ENCODE measurements at places on chromosomes 2 and 18.

DNA sequence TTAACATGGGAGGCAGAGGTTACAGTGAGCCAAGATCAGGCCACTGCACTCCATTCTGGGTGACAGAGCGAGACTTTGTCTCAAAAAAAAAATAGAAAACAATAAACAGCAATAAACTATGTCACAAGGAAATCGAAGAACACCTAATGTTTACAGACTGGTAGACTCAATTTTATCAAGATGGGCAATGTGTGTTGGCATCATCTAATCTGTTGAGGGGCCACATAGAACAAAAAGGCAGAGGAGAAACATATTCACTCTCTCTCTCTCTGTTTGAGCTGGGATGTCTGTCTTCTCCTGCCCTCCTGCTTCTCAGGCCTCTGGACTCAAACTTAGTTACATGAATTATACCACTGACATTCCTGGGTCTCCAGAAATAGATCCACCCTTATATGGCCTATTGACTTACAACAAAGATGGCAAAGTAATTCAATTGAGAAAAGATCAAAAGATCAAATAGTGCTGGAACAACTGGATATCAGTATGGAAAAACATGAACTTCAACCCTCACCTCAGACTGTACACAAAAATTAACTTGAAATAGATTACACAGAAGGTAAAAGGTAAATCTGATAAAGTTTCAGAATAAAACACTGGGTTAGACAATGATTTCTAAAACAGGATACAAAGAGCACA lies 703.8 kb upstream of the CRIM1 start:
- DNase-seq = no peak

- no peak for DNase-seq
These were observed 14.7 kb upstream of the ERCC3 start for GRCh38 chr2:127308586-127309138.

DNA sequence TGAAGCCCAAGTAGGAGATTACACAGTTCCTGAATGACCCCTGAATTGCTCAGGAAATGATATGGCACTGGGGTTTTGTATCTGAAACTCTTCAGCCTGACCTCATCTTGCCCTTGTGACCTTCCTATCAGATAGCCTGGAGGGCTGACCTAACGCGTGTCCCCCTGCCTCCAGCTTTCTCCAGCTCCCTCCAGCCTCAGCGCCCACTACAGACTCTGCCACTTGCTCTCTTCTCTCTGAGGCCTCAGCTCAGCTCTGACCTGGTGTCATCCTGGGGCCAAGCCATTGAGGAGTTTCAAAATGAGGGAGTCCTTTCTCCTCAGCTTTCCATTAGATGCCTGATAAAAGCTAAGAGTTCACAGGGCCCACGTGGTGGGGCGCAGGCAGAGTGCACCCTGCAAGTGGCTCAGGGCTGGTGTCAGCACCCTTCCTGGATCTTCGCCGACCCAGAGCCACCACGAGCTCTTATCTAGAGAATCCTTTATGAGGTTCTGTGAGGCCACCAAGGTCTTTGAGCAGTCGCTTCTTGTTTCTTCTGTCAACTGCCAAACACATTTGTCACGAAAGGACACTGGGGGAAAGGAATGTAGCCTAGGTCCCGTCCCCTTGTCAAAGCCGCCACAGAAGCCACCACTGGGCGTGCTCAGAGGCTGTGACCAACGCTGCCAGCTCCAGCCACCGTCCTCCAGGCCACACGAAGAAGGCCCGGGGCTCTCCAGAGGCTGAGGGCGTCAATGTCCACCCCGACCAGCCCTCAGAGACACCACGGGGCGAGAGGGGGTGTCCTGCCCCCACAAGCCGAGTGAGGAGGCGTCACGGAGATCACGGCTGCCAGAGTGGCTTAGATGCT lies 131.3 kb upstream of the GPC1 start:
- DNase-seq = no peak

GRCh38 chr2:161381546-161381945 lies 34.6 kb upstream of the TBR1 start:
- DNase-seq = no peak

GRCh38 chr2:227163485-227163997 lies 464 bp downstream of the COL4A4 start:
- DNase-seq = no peak

DNA sequence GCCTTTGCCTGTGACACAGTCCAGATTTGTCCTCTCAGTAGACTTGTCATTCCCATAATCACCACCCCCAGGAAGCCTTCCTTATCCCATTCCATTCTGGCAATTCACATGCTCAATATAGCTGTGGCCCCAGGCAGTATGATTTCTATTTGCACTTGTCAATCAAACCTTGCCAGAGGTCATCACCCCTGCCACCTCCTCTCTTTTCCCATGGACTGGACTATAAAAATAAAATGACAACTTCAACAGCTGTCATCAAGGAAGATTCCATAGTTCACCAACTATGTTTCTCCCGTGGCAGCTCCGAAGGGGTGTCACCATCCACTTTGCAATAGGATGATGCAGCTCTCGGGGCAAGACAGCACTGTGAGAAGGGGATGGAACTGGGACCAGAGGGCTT lies 255.7 kb downstream of the CELF4 start:
- no peak for DNase-seq

- DNase-seq = no peak
These were observed 1226.1 kb upstream of the NRXN1 start for GRCh38 chr2:52258038-52258437.

GRCh38 chr2:68734688-68735525 lies at the start of gene ARHGAP25:
Gene ARHGAP25 (plus strand): TSS chr2:68734811. CDS start chr2:68735200, 389 bp downstream.
- no peak for DNase-seq

DNA sequence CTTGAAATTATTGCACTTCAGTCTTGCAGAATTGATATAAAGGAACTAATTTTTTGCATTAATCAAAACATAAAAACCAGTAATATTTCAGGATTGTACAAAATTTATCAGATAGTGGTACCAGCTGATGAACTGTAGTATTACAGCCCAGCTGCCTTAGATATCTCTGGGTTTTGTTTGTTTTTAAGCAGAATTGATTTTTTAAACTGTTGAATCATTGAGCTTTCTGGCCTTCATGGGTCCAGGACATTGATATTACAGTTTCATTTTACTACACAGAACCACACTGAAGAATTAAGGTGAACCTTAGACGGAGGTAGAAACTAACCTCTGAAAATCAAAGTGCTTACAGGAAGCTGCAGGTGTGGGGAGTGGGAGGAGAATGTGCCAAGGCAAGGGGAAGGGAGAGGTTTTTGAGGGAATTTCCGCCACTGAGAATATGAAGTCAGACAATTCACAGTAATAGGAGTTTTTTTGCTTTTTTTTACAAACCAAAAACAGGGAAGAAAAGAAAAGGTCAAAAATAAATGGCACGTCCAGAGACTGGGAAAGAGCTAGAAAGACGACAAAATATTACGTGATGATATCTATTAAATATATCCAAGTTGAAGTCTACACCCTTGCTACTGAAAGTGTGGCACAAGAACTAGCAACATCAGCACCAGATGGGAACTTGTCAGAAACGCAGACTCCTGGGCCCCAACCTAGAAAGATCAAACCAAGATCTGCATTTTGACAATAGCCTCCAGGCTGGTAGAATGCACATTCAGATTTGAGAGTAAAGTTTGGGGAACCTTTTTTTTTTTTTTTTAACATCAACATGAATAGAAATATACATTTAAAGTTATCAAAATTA lies 40.8 kb upstream of the SPAG16 start:
- no peak for DNase-seq

- DNase-seq = peak; percentile 7
These were observed 761.6 kb downstream of the DSC3 start for GRCh38 chr18:30280861-30281470.

GRCh38 chr18:28651298-28651697 lies 474.4 kb upstream of the CDH2 start:
- DNase-seq = no peak

- DNase-seq = no peak
These were observed 12.6 kb downstream of the EIF2AK3 start for GRCh38 chr2:88614497-88615157.

DNA sequence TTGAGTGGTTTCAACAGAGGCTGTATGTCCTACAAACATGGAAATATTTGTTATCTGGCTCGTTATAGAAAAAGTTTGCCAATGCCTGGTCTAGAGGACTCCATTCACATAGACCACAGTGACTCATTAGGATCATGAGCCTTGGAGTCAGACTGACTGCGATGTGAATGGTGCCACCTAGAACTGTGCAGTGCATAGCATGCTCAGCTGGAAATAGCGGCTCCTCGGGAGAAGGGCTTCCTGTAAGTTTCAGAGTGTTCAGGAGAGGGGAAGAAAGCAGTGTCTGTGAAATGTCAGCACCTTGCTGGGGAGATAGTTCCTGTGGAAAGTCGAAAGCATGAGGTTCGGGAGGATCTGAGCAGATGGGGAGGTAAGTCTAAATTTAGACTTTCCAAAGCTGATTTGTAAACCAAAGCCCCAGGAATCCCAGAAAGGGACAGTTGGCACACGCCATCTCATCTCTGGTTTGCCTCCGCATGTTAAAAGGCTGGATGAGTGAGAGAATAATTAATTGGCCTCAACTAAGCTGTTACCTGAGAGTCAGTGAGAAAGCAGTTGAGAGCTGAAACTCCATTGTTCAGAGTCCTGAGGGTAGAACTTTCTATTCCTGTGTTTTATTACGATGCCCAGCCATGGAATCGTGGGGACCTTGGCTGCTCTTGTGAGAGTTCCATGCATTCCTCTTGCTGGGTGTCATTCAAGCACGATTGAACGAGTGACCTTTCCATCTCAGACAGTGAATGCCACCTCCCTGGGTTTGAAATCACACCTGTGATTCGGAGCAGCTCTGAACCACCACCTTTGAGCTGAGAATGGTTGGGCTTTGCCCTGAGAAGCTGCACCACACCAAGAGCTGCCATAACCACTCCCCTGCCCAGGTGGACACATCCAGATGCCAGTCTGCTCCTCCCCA lies 99.5 kb downstream of the MAPK4 start:
- no peak for DNase-seq

- no peak for DNase-seq
These were observed 37.7 kb downstream of the RPIA start for GRCh38 chr2:88729061-88729745.

- no peak for DNase-seq
These were observed 50.9 kb downstream of the PKP4 start for GRCh38 chr2:158507679-158508078.
